Cortex of kidney (tissue), 1 donor: ENCODE measurements at places on chromosomes 3 and 15.

DNA sequence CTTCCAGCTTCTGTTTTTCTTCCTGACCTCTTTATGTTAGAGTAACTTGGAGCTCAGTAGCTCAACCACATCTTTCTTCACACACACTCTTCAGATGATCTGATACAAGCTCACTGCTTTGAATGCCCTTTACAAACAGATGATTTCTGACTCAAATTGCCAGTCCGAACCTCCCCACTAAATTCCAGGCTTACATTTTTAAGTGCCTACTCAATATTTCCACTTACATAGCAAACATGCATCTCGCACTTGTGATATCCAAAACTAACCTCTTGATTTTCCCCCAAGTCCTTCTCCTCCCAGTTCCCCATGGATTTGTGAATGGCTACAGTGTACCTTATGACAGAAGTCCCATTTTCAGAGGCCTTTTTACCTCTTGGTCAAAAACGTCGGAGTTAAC is 139.1 kb downstream of the GBE1 start:
- no peak for DNase-seq

GRCh38 chr3:42143440-42143839 is 52.3 kb downstream of the TRAK1 start:
- DNase-seq: no peak

- no peak for DNase-seq
Observed at GRCh38 chr15:101018016-101018415, 98.9 kb downstream of the LRRK1 start.

DNA sequence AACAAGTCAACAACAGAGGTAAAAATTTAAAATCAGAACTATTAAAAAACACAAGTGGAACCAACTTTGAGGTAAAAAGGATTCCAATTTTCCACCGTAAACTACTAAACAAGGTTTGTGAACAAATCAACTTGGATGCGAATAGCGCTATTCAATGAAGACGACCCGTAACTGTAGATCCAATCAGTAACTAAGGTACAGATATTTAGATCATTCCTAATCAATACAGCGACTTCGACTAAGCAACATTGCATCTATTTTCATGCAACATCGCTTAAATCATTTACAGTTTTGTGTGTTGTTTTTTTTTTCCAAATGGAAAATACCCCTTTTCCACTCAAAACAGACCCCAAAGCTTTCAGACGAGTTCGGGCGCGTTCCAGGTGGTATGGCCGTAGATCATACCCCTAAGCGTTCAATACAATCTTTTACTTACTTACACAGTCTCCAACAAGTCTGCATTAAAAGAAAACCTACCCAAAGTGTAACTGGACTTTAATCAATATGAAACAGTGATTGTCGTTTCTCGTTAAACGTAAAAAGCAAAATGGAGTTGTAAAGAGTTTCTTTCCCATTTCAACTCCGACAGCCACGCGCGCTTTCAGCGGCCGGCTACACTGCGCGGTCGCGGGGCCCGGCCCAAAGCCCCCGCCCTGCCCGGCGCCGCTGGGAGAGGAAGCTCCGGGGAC is 786 bp downstream of the RHOA start:
- no peak for DNase-seq

GRCh38 chr15:29208836-29209235 is 60.8 kb downstream of the NSMCE3 start:
- DNase-seq: no peak

DNA sequence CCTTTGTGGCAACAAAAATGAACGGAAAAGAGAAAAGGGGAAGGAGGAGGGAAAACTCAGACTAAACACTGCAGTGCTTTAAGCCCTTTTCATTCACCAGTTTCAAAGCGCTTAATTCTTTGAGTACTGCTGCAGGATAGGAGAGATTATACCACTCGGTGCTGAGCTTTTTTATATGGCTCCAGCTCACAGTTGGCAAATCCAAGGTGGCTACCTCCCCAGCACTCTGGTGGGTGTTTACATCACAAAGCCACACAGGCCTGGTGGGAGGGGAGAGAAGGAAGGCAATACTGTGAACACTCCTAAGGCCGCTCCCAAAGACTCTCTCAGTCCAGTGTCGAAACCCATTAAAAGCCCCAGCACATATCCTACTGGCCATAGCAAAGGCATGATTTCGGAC is 191.4 kb downstream of the STT3B start:
- no peak for DNase-seq

GRCh38 chr3:137332297-137332696 is 374.5 kb downstream of the IL20RB start:
- DNase-seq: no peak

- DNase-seq: no peak
Observed at GRCh38 chr15:73800662-73801345, 47.7 kb upstream of the INSYN1 start.
